ENCODE measurements at places on chromosomes 13 and 19.
A peak's percentile ranks its signal among the peaks of the same experiment; 100 is the strongest.

DNA sequence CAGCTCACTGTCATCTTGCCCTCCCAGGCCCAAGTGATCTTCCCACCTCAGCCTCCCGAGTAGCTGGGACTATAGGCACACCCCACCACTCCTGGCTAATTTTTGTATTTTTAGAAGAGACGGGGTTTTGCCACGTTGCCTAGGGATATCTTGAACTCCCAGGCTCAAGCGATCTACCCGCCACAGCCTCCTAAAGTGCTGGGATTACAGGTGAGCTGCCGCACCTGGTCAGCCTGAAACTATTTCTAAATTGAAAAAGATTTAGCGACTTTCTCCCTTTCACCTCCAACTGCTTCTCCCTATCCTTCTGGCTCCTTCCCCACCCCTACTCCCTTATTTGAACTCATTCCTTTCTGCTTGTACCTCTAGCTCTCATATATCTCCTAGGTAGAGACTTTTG lies 19.8 kb upstream of the NAA16 start:
- no peak for DNase-seq

GRCh38 chr19:38441657-38442348 lies 8.3 kb downstream of the RYR1 start:
- no peak for DNase-seq

- DNase-seq, result no peak
Measured at GRCh38 chr19:1015782-1016646, 4.9 kb downstream of the TMEM259 start.

DNA sequence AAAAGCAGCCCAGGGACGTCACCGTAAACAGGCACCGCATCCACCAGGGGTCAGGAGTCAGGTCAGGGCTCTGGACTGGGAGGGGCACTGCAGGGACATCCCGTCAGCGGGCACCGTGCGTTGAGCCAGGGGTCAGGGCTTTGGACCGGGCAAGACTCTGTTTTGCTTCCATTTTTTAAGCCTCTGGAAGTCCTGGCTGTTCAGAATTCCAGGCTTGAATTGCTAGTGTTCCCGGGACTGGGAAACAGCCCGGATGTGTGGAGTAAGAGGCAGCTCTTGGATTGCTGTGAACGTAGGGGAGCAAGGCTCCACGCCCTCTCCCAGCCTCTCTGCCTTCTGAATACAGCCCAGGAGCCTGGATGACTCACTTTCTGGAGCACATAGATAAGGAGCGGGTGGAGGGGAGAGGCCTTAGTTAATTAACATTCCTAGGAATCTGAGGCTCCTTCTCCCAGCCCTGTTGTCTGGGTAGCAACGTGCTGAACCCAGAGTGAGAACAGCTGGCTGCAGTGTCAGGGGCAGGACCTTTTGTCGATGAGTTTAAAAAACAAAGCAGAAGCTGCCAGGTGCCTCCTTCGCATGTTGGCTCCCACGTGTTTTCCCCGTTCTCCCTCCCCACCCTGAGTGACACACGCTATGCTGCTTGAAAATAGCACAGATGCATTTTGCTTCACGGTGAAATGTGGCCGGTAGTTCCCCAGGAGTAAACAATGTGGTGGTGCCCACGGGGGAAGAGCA lies 21.9 kb downstream of the ATP11A start:
- no peak for DNase-seq

GRCh38 chr19:55624109-55625003 lies at the start of gene ZNF784:
Gene ZNF784, minus strand, starts transcription at chr19:55624566. Its CDS starts 5 bp downstream, at chr19:55624561.
- peak; percentile 82 for DNase-seq

GRCh38 chr13:44017756-44018309 lies 138.1 kb downstream of the LACC1 start:
- no peak for DNase-seq

GRCh38 chr13:30337061-30337610 lies 29.8 kb upstream of the KATNAL1 start:
- DNase-seq, result no peak

DNA sequence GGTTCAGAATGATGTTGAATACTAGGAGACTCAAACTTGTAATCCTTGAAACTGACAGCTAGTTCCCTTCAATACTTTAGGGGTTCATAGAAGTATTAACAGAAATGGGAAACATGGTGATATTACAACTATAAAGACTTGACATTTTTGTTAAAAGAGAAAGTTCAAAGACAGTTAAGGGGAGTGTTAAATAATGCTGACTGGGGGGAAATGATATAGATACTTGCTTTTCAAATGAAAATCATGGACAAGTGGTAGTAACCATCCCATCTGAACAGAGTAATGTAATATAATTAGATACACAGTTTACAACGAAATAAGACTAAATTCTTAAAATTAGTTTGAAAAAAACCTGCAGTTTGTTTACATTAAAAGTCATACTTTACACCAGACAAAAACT lies 6.6 kb upstream of the EEF1AKMT1 start:
- no peak for DNase-seq

- DNase-seq, result no peak
Measured at GRCh38 chr13:47233734-47234133, 336.9 kb upstream of the HTR2A start.

DNA sequence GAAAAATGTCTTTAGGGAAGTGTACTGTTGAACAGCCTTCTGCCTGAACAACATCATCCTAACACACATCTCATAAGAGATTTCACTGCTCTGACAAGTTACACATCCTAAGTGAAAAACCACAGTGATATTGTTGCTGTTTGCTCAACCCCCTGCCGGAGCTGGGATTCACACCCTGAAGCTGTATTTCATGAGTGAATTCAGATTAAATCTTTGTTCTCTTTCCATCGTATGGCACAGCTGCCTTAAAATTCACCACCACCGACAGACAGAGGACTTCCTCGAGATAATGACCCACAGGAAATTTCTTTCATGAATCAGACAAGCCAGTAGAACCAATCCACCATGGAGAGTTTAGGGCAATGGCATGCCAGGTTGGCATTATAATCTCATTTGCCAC lies 280.8 kb downstream of the DCT start:
- no peak for DNase-seq

DNA sequence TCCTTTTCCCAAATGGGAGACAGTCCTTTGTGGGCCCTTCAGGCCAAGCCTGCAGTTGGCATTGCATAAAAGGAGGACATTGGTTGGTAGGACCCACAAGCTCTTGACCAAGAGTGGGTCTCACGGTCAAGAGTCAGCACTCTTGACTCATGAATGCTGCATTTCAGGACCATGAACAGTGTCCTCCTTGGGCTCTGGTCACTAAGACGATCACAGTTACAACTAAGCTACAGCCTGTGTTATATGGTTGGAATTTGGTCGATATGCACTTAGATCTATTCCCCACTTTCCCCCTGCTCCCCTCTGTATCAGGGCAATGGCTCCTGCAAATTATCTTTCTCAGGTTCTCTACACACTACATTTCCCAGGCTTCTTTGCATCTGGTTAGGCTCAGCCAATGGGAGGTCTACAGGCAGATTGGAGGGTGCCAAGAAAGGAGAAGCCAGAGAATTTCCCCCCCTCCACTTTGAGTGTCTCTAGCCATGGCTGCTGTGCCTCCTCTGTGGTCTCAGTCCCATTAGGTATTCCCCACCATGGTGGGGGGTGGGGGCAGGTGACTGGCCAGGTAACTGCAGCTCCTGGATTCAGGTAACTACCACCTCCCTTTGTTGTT lies 3.1 kb upstream of the OLFM2 start:
- DNase-seq, result no peak

All from stimulated activated CD8-positive, alpha-beta memory T cell treated with anti-CD3 and anti-CD28 coated beads, Interleukin-15, amount 100 ng/mL, for 48 hours (primary cell).